Stimulated activated CD4-positive, alpha-beta T cell treated with anti-CD3 and anti-CD28 coated beads, Interleukin-1b, Interleukin-23, amount 100 ng/mL, for 1 hour (primary cell): ENCODE measurements at places on chromosomes 5 and 9.

DNA sequence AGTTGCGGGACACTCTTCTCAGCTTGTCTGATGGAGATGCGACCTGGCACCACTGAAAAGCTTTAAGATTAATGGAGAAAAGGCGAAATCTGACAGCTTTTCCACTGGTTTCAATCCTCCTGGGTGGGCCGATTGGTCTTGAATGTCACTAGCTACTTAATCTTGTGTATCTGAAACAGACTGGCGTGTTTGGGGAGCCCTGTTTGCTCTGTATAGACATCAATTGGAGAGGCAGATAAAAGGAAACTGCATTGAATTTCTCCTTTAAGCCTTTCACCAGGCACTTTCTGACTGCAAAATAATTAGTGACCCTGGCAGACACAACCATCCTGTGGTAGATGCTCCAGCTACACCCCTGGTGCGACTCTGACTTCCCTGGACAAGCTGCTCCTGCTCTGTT lies 224.2 kb downstream of the NDUFS4 start:
- no peak for DNase-seq

GRCh38 chr5:179964015-179964414 lies 56.3 kb upstream of the TBC1D9B start:
- DNase-seq = no peak

DNA sequence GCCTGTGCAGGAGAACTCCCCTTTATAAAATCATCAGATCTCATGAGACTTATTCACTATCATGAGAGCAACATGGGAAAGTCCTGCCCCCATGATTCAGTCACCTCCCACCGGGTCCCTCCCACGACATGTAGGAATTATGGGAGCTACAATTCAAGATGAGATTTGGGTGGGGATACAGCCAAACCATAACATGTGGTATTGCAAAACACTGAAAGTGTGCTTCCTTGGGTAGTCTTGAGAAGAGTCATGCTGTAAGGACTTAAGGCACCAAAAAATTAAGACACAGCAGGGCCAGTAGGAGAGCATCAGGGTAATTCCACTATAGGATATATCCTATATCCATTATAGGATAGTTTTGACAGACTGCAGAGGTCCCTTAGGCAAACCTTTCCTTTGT lies 29.4 kb upstream of the GDNF start:
- no peak for DNase-seq

GRCh38 chr9:110978516-110978915 lies 59.8 kb downstream of the LPAR1 start:
- DNase-seq = no peak

DNA sequence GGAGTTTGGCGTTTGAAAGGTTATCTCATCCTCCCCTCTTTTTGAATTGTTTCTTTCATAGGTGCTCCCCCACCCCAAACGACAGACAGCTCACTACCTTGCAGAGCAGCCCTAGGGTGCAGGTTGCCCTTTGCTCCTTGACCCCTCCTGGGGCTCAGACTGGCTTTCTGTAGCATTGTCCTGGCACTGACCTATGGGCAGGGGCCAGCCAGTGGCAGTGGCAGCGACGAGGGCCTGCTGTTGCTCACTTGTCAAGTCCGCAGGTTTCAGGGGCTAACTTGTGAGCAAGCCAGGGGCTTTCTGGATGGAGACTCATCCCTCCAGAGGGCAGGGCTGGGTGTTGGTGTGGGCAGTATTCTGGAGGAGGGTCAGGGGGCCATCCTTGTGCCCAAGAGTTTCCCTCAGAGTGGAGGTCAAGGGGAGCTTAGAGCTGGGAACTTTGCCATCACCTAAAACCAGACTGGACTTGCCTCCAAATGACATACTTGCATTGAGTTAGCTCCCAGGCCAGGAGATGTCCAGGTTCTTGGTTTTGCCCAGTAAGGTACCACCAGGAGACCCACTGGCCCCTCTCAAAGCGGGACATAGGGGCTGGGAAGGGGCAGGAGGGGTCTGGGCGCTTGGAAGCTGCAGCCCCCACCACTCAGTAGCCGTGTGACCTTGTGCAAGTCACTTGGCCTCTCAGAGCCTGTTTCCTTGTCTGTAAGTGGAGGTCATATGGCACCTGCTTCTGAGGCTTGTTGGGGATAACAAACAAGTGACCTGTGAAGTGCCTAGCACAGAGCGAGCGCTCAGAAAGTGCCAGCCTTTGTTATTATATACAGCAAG lies 53.5 kb upstream of the CDKN2AIPNL start:
- DNase-seq = no peak

DNA sequence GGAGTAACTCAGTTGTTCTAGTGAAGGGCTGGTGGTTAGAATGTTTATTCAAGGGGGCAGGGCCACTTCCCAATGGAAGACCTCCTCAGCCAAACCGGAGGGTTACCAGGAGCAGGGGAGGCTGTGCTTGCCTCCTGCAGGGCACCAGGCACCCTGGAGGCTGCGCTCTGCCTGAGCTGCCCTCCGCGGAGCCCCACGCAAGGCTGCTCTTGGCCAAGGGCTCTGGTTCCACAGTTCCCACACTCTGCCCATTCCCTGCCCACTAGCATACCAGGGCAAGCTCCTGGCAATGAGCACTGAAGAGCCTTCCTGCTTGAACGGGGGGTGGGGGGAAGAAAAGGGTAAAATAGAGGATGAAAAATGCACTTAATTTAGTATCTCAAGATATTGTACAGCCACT lies 35.5 kb upstream of the PTCH1 start:
- no peak for DNase-seq

- DNase-seq = no peak
These were observed 126.4 kb downstream of the GAPVD1 start for GRCh38 chr9:125387861-125388524.

DNA sequence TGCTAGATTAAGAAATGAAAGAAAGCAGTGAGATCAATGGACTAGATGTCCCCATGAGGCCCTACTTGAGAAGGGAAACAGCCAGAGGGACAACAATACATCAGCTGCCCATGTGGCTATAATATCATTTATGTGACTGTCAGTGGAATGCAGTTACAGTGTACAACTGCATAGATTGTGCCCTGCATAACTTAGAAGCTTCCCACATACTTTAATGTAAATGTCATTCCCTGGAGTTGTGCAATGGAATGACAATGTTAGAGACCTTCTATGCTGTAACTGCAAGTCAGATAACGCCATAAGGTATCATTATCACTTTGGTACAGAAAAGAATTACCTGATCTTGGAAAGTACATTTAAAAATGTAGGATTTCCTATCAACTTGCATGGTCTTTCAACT lies 67.4 kb downstream of the FBN2 start:
- no peak for DNase-seq

DNA sequence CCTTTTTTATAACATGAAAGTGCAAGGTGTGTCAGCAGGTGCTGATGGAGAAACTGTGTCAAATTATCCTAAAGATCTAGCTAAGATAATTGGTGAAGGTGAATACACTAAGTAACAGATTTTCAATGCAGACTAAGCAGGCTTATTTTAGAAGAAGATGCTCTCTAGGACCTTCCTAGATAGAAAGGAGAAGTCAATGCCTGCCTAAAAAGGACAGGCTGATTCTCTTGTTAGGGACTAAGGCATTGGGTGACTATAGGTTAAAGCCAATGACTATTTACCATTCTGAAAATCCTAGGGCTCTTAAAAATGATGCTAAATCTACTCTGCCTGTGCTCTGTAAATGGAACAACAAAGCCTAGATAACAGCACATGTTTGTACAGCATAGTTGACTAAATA lies 1682.4 kb downstream of the MAT2B start:
- no peak for DNase-seq

GRCh38 chr5:94853120-94853519 lies 234.7 kb downstream of the SLF1 start:
- no peak for DNase-seq

DNA sequence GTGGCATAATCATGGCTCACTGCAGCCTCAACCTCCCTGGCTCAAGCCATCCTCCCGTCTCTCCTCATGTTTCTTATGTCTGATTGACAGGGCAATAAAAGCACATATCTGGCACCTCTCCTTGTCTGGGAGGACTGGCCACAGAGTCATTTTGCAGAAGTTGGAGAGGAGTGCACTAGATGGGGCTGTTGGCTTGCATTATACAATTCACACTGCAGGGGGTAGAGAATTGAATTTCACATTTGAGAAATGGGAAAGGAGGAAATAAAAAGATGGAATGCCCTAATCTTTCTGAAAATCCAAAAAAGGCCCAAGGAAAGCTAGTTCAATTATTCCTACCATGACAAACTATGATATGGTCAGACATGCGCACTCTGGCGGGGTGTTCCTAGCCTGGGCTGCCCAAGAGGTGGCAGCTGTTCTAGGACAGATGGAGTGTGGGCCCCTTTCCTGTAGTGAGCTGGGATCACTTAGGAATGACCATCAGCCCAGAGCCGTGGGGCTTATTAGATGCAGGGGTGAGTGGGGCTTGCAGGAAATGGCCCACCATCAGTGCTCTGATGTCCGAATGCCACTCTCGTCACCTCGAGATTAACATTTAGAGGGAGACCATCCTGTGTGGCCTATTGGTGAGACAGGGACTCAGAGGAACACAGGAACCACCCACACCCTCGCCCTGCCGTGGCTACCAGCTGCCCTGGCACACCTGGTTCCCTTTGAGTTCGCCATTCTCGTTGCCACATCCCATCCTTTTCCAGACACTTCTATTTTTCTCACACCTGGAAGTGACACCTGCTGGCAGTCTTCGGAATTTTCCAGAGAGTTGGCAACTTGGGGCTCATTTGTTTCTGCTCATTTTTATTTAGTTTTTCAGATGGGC lies 21.8 kb upstream of the ANKRD18A start:
- DNase-seq = no peak

DNA sequence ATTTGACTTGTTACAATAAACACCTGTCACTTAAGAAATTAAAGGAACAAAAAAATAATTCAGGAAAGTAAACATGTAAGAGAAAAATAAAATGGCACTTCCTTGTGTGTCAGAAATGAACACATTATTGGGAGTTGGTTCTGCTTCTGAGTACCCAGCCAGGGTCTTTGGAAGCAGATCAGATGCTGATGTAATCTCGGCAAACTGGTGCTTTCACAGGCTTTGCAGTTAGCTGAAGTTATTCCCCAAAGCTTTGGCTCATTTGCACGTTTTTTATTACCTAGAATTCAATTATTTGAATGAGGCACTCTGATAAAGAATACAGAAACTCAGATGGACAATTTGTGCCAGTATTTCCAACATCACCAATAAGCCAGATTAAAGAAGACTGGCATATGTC lies 10.9 kb downstream of the CDH18 start:
- DNase-seq = no peak
